ENCODE measurements at places on chromosomes 3 and 15.

DNA sequence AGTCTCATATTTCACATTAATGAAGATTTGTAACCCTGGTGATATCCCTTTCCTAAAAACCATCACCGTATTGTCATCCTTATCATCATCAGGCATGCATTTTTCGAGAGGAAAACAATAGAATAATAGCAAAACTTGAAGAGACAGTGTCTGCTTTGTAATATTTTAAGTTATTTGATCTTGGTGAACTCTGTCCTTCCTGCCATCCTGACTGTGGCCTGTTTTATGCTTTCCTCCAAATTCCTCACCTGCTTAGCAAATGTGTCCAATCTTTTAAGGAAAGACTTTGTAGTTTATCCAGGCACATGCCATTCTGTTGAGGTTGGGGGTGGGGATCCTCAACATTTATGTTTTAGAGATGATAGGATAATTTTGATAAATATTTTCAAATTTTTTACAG is 306.1 kb upstream of the COL8A1 start:
- DNase-seq: no peak

DNA sequence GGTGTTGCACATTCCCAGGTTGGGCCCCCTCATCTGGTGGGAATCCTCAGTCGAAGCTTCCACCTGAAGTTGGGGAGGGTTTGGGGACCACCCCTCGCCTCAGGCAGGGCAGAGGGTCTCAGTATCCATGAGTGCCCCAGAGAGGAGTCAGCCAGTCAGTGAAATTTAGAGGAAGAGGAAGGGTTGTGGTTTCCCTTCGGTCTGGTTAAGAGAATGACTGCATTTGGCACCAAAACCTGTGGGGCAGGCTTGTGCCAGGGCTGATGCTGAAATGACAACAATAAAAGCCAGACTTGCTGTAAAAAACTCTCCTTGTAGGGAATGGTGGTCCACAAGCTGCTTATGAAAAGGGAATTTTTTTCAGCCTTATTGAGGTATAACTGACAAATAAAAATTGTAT is 22.6 kb downstream of the LMCD1 start:
- no peak for DNase-seq

GRCh38 chr15:93362821-93363220 is 273.8 kb upstream of the RGMA start:
- DNase-seq: no peak

DNA sequence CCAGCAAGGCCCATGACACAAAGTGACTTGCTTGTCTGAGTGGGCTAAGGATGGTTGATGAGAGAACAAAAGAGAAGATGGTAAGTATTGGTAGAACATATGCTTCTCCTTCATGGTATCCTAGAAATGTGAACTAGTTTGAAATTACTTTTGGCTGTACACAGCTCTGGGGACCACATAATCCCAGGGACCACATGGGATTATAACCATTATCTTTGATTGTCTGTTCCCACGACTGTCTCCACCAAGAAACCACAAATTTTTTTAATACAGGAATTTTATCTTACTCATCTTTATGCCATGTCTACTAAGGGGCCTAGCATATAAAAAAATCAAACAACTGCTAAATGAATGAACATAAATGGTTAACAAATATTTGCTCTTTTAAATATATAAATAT is 155.3 kb upstream of the PRICKLE2 start:
- DNase-seq: no peak

DNA sequence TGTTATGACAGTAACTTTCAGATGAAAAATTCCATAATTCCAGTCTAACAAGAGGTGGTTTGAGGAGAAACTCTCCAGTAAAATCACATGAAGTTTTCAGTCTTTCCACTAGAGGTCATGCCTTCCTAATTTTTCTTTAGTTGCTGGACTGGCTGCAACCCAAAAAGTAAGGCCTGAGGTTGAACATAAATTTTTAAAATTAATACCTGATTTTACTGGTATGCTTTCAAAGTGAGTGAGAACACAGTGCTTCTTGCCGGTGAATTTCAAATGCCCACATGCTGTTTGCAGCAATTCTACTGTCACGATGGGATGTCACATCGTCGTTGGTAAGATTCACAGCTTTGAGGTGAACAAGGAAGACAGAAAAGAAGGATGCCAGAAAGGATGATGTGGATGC is 89.0 kb upstream of the FGF12 start:
- no peak for DNase-seq

GRCh38 chr15:56817321-56818080 is 84.2 kb upstream of the ZNF280D start:
- DNase-seq: no peak

All from stimulated activated CD4-positive, alpha-beta T cell treated with anti-CD3 and anti-CD28 coated beads, TNF-alpha, amount 100 ng/mL, for 48 hours (primary cell).